ENCODE measurements at places on chromosomes 16 and 17.
A peak's percentile ranks its signal among the peaks of the same experiment; 100 is the strongest.

DNA sequence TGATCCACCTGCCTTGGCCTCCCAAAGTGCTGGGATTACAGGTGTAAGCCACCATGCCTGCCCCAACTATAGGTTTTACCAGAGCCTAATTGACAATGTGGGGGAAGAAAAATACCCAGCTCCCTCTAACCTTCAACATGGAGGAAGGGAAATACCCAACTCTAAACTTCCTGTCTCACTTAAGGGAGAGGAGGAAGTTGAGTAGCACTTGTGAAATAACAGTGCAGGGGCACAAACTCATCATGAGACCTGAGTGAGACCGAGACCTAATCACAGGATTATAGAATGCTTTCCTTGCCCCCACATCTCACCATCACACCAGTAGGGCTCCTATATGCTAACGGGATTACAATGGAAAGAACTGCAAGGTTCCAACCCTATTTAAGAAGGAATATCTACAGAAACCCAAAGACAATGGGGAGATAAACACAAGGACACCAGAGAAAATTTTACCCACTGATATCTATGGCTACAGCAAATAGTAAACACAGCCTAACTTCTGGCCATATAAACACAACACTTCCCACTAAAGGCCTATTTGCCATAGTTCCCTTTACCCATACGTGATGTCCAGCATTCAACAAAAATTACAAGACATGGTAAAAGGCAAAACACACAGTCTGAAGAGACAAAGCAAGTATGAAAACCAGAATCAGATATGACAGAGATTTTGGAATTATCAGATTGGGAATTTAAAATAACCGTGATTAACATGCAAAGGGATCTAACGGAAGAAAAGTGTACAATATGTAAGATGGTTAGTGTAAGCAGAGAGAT is 26.9 kb downstream of the OR3A1 start:
- DNase-seq, result no peak

DNA sequence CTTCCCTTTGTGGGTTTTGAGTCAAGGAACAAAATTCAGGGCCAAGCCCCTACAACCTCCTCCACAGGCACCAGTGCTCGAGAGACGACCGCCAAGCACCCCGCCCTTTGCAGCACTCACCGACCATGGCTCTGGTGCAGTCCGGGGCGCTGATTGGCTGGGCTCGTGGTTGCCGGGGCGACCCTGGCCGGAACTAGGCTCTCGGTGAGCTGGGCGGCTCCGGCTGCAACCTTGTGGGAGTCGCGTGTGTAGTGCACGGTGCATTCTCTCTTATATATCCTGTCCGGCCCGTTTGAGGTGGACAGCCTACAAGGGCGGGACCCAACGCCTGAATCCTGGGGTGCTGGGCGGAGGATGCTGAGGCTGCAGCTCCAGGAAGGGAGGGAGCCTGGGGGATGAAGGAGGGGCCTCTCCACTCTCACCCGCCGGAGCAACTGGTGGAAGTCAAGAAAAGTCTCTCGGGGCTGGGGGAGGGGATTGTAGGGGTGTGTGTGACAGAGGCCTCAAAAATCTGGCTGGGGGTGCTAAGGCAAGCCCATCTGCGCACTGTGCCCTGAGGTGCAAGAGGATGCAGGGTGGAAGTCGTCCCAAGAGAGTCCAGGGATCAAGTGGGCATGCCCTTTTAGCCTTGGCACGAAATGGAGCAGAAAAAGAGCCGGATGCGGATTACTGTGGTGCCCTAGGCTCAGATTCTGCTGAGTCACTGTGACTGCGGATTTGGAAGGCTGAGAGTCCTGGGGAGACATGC is at the start of gene NQO1:
Gene NQO1 (minus strand): TSS at position 248 of the 748 bp plus-strand sequence. CDS start 121 bp downstream, at position 127.
- DNase-seq, result peak; percentile 94

DNA sequence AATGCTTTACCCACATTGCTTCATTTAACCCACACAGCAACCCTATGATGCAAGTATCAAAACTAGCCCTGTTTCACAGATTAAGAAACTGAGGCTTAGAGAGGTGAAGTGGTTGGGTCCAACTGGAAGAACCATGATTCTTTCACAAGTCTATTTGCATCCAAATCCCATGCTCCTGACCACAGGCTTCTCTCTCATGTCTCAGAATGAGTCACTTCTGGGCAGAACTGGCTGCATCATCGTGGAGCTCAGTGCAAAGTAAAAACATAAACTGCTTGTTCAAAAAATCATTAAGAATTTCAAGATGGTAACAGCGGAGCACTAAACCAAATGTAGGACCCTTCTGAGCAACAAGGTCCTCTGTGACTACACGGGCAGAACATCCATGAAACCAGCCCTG is 20.2 kb upstream of the CES1 start:
- DNase-seq, result no peak

DNA sequence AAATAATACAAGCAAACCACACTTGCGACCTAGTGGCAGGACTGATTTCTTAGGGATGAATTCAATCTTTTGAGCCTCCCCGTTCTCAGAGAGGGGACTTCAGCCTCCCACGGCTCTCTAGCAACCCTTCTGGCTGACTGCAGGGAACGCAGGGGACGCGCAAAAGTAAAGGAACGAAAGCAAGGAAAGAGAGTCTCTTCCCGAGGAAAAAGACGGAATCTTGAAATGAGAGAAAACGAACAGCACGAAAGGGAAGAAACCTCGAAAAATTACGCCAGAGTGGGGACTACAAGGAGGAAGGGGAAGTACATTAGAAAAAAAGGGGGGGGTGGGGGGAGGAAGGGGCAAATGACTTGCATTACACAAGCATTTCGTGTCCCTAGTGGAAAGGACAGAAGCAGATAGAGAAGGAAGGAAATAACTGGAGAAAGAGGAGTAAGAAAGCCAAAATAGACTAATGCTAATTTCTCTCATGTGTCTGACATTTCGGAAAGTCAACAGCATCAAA is 1.2 kb downstream of the GRB2 start:
- DNase-seq, result peak; percentile 63

DNA sequence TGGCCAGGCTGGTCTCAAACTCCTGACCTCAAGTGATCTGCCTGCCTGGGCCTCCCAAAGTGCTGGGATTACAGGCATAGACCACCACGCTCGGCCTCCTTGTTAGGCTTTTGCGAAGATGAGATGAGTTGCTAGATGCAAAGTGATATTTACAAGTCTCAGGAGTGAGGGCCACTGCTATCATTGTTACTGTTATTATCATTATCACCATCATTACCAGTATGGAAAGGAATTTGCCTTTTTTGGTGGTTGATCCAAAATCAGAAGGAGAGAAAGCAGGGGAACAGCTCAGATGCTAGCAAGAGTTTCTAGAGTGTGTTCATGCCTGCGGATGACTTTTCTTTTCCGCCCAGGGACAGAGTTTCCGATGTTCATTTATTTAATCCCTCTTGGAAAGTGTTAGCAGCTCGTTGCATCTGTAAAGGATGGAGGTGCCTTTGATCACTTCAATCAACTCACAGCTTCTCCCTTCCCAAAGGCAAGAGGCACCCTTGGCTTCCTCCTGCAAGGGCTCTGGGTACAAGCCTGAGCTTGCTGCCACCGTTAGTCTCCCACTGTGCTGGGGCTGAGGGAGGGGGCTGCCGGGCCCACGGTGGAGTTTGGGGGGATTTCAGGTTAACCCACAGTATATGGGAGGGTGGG is 21.6 kb downstream of the ITPRIPL2 start:
- DNase-seq, result no peak

GRCh38 chr17:34847938-34848337 is 113.3 kb downstream of the CCT6B start:
- DNase-seq, result no peak

- DNase-seq, result no peak
Measured at GRCh38 chr17:9615486-9615885, 29.8 kb upstream of the USP43 start.

DNA sequence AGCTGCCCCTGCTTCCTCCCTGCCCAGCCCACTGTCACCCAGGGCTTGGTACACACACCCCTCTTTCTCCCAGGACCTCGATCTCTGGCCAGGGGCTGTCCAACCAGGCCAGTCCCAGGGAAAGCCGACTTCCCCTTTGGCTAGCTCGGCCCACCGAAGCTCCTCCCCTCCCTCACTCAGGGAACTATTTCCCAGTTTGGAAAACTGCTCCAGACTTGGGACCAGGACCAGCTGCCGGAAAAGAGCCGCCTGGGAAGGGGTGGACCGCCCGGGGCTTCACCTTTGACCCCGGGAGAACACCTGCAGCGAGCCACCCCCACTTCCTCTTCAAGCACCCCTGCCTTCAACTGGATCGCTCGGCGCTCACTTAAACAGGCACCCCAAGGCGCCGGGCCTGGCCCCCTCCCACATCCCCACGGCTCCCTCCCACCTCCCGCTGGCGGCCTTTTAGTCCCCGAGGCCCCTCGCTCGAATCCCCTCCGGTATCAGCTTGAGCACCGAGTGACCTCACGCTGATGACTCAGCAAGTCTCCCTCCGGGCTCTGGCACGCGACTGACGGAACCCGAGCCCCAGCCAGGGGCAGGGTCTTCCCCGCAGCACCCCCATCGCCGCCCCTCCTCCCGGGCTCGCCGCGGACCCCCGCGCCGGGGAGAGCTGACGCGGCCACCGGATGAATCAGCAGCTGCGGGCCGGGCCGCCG is 934 bp downstream of the MAFG start:
- peak; percentile 82 for DNase-seq

DNA sequence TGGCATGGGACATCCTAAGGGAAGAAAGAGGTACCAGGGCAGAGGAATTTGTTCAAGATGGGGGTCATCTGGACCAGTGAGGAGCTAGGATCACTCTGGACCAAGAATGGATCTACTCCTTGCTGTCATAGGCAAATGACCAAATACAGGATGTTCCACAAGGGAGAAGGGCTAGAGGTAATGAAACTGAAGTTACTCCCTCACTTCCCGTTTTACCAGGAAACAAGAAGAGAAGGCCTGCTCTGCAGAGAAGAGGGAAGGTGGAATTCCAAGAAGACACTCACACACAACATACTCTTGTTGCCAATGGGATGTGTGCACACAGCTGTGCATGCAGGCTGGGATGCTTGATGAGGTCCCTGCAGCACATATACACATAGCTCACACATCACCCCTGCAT is 38.6 kb downstream of the NEUROD2 start:
- no peak for DNase-seq

All from activated T-cell treated with anti-CD3 and anti-CD28 coated beads, Interleukin-2, amount 50 U/mL, for 48 hours (primary cell).